Lung (tissue), 17 donors: ENCODE measurements at places on chromosomes 3 and 15. TPM values are rescaled to one million over a fixed set of nuclear protein-coding genes. Genes with fewer than 3 reads are reported as not detected.

- DNase-seq: peak; percentile 47
Measured at GRCh38 chr3:27675287-27675686, 46.8 kb downstream of the EOMES start.

DNA sequence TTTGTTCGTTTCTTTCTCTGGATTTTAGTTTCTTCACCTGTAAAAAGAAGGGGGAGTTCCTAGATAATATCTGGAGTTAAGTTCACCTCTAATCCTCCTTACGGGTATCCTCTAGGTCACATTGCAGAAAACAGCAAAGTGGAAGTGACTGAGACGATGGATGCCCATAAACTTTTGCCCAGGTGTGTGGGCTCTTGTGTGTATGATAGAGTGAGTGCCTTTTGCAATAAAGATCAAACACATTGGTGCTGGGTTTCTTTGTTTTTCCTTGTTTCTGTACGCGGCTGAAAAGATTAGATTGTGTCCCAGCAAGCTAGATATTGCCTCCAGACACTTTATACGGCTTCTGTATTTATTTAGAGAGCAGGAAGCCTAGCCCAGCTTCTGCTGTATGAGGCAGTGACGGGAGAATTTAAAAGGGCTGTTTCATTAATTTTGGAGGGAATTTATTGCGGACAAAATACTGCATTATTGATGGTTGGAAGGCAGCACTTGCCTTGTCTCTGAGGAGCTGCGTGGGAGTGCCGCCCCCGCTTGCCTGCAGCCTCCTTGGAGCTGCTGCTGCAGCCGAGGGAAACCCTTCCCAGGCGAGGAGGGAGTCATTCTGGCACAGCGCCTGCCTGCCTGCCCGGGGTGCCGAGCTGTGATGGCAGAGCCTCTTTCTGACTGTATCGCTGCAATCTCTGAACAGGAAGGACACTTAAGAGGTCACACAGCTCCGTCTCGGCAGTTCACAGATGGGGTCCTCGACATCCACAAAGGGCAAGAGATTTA lies 38.5 kb downstream of the PYDC2 start:
- DNase-seq: peak; percentile 68

DNA sequence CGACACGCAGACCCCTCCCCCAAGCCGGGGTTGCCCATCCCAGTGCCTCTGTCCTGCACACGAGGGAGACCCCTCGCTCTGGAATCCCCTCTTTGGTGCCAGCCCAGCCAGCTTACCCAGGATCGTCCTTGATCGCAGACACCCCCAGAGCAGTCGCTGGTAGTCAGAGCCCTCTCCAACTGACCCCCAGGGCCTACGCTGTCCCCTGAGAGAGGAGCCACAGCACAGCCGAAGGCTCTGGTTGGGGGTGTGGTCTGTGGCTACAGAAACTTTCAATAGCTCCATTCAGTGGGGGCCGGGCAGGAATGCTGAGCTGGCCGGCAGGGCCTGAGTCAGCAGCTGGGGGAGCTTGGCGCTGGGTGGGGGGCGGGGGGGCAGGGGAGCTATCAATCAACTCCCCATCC lies at the start of gene LCTL:
LCTL (minus strand) TSS at position 258 of the 404 bp plus-strand sequence. CDS start 633 bp downstream, outside the sequence.
- DNase-seq: peak; percentile 53

DNA sequence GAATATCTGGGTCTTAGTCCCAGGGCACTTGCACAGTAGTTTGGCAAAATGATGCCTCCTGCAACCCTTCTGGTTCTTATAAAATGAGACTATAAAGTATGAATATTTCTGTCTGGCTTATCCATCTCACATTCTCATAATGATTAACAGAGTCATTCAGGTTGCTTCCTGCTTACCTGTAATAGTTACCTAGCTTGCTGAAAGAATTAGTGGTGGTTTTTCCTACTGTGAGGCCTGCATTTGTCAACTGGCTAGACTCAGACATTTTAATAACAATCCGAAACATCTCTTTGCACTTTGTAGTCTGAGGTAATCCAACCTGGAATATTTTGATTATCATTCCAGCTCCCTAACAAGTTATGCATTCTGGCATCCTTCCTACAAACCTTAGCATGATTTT lies 75.6 kb upstream of the POU1F1 start:
- DNase-seq: peak; percentile 24

- DNase-seq: no peak
Measured at GRCh38 chr3:22475665-22476240, 724.7 kb upstream of the ZNF385D start.

GRCh38 chr3:60403866-60404265 lies 847.4 kb downstream of the FHIT start:
- no peak for DNase-seq

DNA sequence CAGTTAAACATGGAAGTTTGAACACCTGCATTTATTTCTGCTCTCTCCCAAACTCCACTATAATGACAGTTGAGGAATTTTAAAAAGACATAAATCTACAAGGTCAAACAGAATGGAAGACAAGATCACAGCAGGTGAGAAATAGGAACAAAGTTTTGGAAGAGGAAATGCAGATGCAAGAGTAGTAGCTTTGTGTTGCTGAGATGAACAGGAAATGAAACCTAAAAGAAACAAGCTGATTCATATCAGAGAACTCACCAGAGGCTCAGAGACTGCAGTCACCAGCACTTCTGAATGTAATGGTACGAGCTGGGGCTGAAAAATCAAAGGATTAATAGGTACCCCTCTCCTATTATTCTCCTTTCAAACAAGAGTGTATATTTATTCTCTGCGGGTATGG lies 459.9 kb downstream of the RAP2B start:
- DNase-seq: no peak

- no peak for DNase-seq
Measured at GRCh38 chr3:65617209-65617608, 421.5 kb downstream of the MAGI1 start.

DNA sequence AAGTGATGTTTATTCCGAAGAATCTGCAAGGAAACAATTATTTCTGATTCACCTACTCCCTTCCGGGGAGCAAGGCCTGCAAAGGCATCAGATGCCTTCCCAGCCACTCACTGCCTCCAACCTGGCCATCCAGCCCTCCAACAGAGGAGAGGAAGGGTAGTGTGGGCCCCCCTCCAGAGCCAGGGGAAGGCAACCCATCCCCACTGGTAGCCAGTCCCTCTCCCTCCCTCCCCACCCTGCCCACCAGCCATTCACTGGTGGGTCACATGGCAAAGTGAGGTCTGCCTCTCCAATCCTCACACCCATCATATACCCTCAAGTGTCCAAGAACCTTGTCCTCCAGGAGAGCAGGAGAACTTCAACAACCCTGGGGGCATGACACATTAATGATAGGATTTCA lies 2.4 kb upstream of the VIPR1 start:
- DNase-seq: no peak

The MAP4 gene
- 203 TPM for total RNA-seq

- no peak for DNase-seq
Measured at GRCh38 chr3:115072265-115073021, 74.6 kb downstream of the ZBTB20 start.

The RLBP1 gene
- not detected for total RNA-seq

GRCh38 chr3:186281176-186281575 lies 80.9 kb downstream of the DGKG start:
- no peak for DNase-seq

DNA sequence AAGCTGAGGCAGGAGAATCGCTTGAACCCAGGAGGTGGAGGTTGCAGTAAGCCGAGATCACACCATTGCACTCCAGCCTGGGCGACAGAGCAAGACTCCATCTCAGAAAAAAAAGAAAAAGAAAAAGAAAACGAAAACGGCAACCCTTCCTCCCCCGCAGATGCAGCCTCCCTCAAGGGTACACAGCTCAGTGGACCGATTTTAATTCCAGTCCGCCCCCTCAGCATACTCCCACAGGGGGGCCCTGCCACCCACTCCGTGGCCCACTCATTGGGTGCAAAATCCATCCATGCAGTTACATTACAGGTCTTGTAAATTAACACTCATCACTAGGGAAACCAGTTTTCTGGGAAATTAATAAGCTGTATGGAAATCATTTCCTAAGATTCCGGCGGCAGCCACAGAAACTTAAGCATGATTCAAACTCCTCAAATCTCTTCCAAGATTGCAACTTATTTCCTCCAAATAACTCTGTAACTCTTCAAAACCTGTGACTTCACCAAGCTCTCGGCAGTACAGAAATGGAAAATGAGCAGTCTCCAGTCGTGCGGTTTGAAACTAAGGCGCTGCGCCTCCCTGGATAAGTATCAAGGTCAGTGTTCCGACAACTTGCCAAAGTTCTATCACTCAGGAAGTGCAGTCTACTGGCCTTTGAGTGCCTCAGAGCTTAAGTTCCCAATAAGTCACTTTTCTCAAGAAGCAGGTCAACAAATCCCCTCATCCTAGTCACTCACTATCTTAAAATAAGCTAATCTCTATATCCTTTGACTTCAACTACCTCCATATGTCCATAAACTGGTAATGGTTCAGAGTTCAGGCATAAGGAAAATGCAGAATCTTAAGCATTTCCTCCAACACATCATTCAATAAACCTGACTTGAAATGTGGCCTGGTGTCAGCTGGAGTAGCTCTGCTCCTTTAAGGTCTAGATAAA lies 24.7 kb upstream of the KLHL6 start:
- DNase-seq: no peak

DNA sequence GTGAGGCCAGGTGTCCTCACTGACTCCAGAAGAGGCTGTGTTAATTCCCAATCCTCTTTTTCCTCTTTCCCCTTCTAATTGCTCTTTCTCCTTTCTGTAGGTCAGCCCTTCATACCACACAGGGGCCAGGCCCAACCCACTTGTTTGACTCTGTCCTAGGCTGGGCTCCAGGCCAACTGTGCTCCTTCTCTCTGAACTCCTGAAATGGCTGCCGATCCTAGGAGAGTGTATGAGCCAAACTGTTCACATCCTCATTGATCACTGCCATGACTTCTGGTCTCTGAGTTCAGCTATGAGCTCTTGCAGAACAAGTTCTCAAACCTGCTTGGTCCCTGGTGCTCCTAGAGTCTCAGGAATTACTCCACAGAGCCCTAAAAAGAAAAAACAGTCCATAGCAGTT lies 145.1 kb downstream of the VGLL4 start:
- peak; percentile 76 for DNase-seq

The DNAJA4 gene
- total RNA-seq: 74.6 TPM

DNA sequence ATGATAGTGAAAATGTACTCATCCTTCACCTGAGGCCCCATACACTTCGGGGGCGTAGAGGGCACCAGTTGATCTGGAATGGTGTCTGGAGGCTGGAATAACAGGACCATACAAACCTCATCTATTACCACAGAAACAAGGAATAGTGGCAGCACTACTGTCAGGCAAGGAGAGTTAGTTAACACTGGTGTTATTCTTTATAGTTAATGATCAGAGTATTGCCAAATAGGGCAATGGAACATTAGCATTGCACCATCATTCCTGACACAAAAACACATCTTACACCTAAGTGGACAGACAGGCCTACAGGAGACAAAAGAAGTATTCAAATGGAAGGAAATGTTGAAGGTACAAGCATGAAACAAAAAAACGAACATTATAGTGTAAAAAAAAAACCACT lies 137.0 kb upstream of the UBP1 start:
- DNase-seq: no peak

GRCh38 chr3:154792828-154793227 lies 287.3 kb upstream of the MME start:
- no peak for DNase-seq

GRCh38 chr3:145483992-145484391 lies 677.0 kb downstream of the PLOD2 start:
- DNase-seq: no peak

DNA sequence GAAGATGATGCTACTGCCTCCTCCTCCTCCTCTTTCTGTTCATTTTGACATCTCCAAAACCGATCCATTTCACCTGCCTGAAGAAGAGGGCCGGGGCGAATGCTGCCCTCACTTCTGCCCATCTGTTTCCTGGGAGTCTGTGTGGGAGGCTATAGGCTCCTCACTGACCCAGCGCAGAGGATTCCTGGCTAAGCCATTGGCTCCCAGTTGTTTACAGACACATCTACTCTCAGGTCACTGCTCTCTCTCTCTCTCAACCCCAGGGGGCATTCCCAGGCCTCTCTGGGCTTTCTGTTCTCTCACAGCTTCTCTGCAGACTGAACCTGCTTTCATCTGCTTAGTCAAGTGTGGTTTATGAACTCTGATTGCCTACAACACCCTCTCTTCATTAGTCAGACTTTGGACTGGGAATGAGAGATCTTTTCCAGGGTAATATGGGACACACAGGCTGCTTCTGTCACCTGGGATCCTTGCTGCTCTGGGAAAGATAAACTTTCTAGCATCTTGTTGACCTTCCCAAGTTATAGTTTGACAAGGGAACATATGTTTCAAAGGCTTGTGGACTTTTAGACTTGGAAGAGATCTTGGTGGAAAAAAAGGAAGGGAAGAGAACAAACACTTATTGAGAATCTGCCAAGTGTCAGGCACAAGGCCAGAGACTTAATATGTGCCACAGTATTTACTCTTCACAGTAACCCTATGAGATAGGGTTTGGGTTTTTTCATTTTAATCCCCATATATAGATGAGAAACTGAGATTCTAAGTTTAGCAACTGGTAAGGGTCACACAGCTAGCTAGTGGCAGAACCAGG lies 30.2 kb upstream of the USP3 start:
- DNase-seq: peak; percentile 86

The IGDCC3 gene
- total RNA-seq: 1.3 TPM

The XCR1 gene
- 0.43 TPM for total RNA-seq
